Upper lobe of right lung (tissue), 1 donor: ENCODE measurements at places on chromosomes 12 and 14. TPM values are rescaled to one million over a fixed set of nuclear protein-coding genes. Genes with fewer than 3 reads are reported as not detected.

LRIG3 gene
- total RNA-seq, result 40.5 TPM

TSPAN31 gene
- 39.9 TPM for total RNA-seq

DNA sequence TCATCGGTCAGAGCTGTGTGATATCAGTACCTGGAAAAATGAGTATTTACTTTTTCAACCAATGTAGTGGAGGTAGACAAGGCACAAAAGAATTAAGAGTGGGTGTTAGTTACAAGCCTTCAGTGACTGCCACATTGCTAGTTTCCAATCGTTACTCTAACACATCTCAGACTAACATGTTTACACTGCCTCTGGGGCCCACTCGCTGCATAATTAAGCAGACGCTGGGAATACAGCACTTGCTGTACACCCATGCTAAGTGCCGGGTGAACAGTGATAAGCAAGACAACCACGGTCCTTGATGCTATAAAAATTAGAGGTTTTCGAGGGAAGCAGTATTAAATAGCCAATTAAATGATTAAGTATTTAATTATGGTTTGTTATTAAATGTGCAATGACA is 1147.6 kb downstream of the AACS start:
- DNase-seq, result no peak

PKP2 gene
- 1.9 TPM for total RNA-seq

GRCh38 chr14:105315211-105315721 is 718 bp downstream of the PACS2 start:
- peak; percentile 77 for DNase-seq

DNA sequence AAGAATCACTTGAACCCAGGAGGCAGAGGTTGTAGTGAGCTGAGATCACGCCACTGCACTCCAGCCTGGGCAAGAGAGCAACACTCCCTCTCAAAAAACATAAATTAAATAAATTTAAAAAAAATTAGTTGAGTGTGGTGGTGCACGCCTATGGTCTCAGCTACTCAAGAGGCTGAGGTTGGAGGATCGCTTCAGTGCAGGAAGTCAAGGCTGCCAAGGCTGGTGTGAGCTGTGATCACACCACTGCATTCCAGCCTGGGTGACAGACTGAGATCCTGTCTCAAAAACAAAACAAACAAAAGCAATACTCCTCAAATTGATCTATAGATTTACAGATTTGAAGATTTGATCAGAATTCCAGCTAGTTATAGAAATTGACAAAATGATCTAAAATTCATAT is 92.7 kb upstream of the RESF1 start:
- no peak for DNase-seq

GRCh38 chr14:81172881-81173280 is 47.9 kb downstream of the GTF2A1 start:
- no peak for DNase-seq

GRCh38 chr14:98634043-98634820 is 637.8 kb downstream of the BCL11B start:
- no peak for DNase-seq

DNA sequence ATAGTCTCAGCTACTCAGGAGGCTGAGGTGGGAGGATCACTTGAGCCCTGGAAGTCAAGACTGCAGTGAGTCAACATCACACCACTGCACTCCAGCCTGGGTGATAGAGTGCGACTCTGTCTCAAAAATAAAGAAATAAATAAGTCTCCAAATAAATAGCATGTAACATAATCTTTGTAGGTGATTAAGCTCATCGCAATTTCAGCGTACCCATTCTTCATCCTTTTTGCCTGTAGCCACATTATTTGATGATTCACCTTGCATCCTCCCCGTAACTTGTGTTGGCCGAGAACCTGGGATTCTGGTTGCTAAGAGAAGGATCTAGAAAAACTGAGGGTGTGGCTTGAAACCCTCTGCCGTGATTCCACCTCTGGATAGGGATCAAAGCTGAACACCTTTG is 115.1 kb downstream of the GALC start:
- no peak for DNase-seq

- no peak for DNase-seq
Measured at GRCh38 chr12:93461503-93461902, 5.8 kb upstream of the MRPL42 start.

AKAP5 gene
- 3.6 TPM for total RNA-seq

RERGL gene
- 0.72 TPM for total RNA-seq

C12orf54 gene
- not detected for total RNA-seq

GRCh38 chr12:106051853-106052531 is 86.8 kb downstream of the NUAK1 start:
- no peak for DNase-seq

ING4 gene
- 38.0 TPM for total RNA-seq

CLEC9A gene
- total RNA-seq, result 0.43 TPM

DNA sequence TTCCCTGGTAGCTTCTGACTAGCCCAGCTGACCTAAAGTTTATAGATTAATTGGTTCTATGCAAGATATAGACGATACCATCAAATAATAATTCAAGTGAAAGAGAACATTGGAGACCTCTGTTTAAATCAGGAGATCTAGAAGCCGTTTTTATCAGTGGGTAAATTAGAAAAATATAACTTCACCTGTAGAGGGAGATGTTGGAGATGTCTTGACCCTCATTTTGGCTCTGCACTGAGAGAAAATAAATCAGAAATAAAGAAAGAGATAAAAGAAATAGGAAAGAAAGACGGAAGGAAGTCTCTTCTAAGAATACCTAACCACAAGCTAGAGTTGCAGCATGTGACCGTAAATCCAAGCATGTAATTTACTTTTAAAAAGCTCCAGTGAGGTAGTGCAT is 684.5 kb downstream of the C12orf50 start:
- DNase-seq, result no peak

TMEM233 gene
- total RNA-seq, result 0.96 TPM

MFAP5 gene
- total RNA-seq, result 2.8 TPM

DNA sequence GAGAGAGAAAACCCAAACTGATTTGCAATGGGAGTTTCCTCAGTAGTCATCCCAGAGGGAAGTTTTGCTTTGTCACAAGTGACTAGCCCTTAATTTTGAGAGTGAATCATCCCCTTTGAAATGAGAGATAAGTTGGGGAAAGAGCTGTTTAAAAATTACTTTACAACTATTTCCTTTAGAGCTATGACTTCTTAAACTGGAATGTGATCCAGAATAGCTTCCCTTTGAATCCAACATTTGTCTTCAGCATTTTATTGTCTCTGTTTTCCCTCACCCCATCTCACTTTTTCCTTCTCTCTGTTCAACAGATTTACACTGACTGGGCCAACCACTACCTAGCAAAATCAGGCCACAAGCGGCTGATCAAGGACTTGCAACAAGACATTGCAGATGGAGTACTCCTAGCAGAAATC is 109.3 kb downstream of the NAV3 start:
- DNase-seq, result no peak

DNA sequence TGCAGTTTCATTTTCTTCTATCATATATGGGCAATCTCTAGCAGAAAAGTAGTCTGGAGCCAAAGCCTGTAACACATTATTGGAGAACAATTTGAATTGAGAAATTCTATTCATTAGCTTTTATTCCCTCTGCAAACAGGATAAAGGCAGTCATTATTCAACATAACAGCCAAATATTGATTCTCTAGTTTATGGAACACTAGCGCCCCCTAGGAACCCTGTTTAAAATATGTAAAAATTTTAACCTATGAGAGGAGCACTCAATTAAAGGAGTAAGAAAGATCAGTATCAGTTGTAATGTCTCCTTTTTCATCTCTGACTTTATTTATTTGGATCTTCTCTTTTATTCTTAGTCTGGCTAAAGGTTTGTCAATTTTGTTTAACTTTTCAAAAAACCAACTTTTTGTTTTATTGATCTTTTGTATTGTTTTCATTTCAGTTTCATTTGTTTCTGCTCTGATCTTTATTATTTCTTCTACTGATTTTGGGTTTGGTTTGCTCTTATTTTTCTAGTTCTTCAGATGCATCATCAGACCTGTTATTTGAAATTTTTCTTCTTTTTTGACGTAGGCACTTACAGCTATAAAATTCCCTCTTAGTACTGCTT is 4.8 kb upstream of the LMNTD1 start:
- DNase-seq, result no peak

CISTR gene
- not detected for total RNA-seq

DNA sequence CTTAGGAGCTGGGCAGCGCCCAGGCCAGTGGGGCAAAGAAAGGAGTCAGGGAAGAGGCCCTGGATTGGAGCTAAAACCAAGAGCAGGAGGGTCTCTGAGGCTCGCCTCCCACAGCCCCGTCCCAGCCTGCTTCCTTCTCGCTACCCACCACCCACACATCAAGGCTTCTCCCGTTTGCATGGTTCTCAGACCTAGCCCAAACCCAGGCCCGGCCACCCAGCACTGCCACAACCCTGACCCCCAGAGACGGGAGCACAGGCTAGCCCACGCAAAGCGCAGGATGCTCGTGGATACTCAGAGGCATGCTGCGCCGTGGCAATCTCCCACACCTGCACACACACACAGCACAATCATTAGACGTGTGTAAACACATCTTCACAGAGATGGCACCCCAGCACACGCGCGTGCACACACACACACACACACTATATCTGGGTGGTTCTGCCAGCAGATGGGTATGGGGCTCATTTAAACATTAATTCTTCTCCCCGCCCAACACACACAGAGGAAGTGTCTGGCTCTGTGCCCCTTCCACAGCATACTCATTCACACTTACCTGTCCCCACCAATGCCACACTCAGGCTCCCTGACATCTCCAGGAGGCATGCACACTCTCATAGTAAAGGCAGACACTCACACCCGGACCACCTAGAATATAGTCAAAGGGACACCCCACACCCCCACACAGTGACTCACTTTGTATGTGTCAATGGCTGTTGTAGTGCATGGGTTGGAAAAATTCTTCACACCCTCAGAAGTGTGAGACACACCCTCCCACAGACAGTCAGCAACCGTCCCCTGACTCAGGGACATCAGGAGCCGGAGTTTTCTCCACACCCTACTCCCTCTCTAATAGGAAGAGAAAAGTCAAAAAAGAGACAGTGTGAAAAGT is 1.1 kb downstream of the CARMIL3 start:
- no peak for DNase-seq

- no peak for DNase-seq
Measured at GRCh38 chr14:56562883-56563282, 16.7 kb upstream of the TMEM260 start.

AKAP3 gene
- total RNA-seq, result 1.9 TPM

IFI27L2 gene
- total RNA-seq, result 32.4 TPM

DNA sequence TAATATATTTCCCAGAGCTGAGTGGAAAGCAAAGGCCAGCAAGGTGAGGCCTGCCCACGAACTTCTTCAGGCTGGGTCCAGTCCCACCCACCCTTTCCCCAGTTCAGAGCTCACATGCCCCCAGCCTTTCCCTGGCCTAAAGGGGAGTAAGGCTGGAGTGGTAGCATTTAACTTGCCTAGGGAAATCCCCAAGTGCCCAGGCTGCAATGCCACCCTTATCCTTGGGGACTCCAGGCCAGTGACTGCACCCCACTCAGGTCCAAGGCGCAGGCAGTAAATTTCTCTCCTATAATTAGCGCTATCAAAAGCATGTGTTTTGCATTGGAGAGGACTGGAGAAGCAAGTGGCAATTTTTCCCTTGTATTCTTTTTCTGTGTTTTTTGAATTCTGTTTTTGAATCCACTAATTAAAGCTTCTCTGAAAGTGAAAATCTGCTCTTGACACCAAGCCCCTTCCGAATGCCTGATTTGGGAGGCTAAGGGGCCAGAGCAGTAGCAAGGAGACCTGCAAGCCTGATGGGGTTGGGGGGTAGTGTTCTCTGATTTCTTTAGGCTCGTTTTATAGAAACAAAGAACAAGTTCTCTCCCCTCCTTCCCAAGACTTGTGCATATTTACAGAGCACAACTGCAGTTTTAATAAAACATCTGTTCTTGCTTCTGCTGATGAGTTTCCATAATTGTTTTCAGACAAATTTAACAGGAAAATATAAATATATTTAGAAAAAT is 3.5 kb upstream of the HOXC6 start:
- DNase-seq, result no peak

CCDC197 gene
- not detected for total RNA-seq

OR4E2 gene
- total RNA-seq, result not detected

GRCh38 chr12:58925751-58926150 is 5.4 kb upstream of the LRIG3 start:
- DNase-seq, result no peak

DNA sequence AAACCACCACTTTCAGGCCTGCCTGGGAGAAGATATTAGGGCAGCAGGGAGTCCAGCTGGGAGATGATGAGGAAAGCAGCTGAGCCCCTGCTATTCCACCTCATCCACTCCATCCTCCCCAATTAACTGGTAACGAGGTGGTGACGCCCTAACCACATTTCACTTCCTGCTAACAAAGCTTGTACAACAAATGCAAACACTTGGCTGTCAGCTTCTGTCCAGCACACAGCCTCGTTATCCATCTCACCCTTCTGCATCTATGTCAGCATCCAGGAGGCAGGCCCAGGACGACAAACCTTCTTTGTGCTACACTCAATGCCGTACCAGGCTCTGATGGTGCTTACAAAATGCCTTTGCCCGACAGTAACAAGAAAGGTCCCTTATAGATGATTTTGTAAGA is 225.4 kb downstream of the APAF1 start:
- no peak for DNase-seq

DNA sequence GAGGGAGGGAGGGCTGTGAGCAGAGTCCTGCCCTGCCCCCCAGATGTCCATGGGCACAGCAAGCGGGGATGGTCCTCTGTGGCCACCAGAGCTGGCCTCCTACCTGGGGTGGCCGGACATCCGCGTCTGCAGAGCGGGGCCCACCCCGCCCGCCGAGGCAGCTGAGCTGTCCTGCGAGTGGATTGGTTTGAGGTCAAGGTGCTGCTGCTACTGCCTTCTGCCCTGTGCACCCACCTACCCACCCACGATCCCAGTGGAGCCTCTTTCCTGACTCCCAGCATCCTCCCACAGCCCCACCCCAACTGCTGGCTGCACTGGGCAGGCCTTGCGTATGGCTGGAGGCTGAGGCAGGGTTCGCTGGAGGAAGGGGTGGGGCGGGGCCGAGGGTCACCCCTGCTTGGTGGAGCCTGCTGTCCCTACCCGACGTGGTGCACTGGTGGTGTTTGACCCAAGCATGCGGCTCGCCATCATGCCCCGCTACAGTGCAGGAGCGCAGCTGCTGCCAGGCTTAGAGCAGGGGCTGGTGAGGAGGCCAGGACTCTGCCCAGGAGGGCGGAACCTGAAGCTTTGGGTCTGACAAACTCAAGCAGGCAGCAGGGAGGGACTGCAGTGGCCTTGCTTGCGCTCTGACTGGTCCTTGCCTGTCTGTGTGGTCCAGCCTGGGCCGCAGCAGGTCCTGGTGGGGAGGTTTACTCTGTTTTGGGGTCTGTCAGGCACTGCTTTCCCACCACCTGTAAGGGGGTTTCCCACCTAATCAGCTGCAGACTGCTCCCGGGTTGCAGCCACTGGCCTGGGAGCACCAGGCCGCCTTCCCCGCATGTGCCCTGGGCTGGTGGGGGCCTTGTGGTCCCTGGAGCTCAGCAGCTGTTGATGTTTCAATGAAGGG is 23.7 kb downstream of the CEP170B start:
- DNase-seq, result peak; percentile 63

ULK1 gene
- 32.4 TPM for total RNA-seq

MAP1LC3B2 gene
- total RNA-seq, result not detected

- no peak for DNase-seq
Measured at GRCh38 chr12:102343361-102344121, 136.8 kb downstream of the IGF1 start.
